Substantia nigra (tissue), 51 donors: ENCODE measurements at places on chromosomes 2 and 18.

DNA sequence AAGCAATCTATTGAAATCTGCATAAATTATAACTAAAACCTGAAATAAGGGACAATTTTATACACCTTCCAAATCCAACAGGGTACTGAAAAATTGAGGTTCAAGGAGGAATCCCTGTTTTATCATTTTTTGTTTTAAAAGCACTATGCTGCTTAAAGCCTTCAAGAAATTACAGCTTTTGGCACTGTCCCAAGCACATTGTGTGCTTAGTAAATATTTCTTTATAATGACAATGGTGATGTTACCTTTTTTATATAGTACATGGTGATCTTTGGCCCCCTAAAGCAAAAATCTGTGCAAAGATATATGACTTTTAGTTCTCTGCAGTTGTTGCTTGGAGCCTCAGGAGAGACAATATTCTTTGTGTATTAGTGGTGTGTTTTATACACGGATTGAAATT lies 71.6 kb upstream of the EFEMP1 start:
- no peak for DNase-seq

- no peak for DNase-seq
Observed at GRCh38 chr2:26077291-26077690, 43.4 kb downstream of the RAB10 start.

- DNase-seq: no peak
Observed at GRCh38 chr2:101958061-101958460, 33.7 kb upstream of the IL1R2 start.

DNA sequence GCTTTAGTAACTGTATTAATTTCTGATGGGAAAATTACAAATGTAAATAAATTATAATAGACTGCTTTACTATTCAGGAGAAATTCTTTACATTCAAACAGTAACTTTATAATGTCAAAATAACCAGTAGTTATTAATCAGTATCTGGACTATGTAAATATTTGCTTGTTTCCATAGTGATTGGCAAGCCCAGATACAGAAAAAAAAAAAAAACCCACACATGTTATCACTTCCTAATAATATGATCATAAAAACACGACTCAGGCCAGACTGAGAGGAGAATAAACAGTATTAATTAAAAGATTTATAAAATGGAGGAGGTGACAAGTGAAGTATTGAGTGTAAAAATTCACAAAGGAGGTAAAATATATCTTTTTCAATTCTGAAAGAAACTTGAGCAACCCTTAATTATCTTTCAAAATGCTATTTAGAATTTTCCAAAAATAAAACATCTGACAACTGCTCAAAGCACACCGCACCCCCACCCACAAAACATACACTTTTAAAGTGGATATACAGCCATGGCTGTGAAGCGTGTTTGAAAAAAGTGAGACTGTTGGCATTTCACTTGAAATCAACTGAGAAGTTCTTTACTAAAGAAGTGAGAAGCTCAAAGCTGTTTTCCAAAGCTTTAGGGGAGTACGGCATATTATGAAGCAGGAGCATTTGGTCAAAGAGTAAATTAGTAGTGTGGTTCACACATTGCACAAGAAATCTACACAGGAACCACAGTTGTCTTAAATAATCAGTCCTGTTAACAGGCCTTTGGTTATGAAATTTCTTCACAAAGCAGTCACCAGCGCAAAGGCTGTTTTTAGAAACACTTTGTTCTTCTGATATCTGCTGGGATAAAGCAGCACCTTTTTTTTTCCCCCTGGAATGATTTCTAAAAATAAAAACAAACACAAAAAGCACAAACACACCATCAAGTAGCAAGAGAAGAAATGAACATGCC lies 475.8 kb downstream of the TXNL1 start:
- DNase-seq: no peak

DNA sequence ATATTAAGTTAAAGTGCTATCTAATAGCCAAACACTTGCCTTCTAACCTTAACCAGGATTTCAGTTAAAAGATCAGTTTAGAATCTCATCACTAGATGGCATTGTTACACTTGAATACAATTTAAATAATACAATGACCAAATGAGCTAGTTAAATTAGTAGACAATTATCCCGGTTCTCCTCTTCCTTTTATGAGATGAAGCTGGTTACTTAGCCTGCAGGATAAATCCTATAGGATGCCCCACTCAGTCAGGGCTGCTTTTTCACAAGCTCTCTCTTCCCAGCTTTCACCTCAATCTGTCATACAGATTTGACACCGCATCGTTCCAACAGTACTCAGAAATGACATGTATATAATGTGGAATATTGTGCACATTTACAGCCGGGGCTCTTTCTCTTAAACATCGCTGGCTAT lies 678.8 kb downstream of the KCNJ3 start:
- DNase-seq: no peak

DNA sequence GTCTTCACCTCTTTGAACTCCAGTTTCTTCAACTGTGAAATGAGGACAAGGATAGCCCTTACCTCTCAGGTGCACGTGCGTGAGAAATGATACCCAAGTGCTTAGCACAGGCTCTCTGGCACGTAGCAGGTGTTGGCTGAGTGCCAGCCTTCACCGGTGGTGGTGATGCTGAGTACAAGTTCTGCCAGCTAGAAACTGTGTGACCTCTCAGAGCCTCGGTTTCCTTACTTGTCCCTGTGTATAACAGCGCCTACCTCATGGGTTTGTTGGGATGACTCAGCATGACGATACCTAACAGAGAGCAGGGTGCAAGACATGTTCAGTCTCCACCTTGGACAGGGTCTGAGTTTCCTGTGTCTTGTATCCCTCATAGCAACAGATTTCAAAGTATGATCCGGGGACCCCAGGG lies 205.1 kb downstream of the TNS1 start:
- DNase-seq: no peak

DNA sequence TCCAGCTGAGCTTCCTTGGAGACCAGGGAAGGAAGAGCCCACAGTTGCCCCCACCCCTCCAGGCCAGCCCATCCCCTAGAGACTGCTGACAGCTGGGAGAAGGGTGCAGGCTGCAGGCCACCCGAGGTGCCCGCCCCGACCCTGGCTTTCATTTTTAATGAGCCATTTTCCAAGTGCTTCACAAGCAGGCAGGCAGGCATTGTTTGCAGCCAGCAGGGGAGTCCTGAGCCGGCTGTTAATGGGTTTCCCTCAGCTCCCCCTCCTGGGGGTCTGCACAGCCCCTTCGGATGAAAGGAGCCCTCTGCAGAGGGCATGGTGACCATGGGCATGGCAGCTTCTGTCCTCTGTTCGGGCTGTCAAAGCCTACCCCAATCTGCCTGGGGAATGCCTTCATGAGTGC lies 94.5 kb downstream of the ZBTB7C start:
- DNase-seq: no peak

DNA sequence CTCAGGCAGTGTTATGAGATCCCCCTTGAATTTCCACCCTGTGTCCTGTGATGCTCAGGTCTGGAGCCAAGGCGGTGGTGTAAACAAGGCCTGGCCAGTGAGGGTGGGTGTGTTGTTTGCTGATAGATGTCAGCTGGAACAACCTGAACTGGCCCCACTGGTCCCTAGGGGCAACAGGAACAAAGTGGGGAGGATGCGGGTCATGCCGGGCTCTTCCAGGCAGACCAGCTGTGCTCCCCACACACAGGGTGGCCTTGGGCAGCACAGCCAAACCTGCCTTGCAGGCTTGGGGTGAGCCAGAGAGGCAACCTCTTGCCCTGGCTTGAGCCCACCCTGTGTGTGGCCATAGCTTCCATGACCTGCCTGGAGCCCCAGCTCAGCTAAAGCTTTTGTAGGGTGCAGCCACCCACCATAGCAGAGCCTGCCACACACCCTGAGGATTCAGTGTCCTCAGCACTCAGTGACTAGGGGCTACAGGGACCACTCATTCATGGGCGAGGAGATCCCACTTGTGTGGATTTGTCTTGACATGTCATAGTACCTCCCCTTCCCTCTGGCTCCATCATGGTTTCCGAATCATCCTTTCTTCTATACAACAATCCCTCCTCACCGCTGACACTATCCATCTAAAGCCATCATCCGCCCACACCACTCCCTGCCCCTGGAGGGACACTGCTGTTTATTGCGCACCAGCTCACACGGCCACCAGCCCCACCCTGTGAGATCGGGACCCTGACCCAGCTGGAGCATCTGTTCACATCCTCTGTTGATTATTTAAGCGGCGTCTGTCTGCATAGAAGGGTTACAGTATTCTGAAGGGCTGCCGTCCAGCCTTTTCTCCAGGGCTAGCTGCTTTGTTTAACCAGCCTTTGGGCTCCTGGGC lies 268.8 kb downstream of the CYP26B1 start:
- no peak for DNase-seq

- DNase-seq: no peak
Observed at GRCh38 chr18:36327352-36328316, 30.1 kb downstream of the FHOD3 start.

GRCh38 chr2:61900281-61900680 lies 5.2 kb upstream of the COMMD1 start:
- DNase-seq: no peak
